Activated CD4-positive, alpha-beta T cell treated with anti-CD3 and anti-CD28 coated beads for 36 hours (primary cell): ENCODE measurements at places on chromosomes 7 and 10. TPM values are rescaled to one million over a fixed set of nuclear protein-coding genes. Genes with fewer than 3 reads are reported as not detected.
A peak's percentile ranks its signal among the peaks of the same experiment; 100 is the strongest.

The PPRC1 gene
- total RNA-seq: 61.3 TPM

The CASP7 gene
- total RNA-seq: 14.6 TPM

The ZNF239 gene
- 2.4 TPM for total RNA-seq

DNA sequence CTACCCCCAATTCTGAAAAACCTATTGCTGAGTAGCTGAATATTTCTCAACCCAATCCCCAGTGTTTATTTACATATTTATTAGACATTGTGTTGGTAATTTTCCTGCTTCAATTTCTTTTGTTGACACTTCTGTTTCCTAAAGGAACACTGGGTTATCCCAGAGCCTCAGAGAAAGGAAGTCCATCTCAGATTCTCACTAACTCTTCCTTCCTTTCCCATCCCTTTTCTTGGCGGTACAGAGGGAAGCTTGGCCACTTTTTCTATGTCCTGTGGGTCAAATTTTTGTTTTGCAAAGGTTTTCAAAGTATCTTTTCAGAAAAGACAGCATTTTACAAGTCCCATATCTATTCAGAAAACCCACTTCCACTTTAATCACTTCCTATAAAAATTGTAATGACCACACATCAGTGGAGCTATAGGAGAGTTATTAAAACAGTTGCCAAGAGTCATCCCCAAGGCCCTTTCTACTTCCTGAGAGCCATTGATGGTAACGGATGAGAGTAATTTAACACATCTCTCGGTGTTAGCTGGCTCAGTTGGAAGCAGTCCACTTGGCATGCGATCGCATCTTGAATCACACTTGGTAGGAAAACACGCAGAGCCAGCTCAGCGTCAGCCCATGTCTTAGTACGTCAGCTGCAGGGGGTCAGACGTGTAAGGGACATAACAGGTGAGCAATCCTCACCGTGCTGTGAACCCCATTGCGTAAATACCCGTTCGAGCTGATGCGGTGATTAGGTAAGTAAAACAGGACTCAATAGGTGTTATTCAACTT, 231.1 kb upstream of the ADARB2 start:
- no peak for DNase-seq
- no peaks in the 10 kb centered on the region for H3K27me3 ChIP-seq
- H3K27ac ChIP-seq: no peak overlapping the region
- no peak overlapping the region for H3K4me3 ChIP-seq
- H3K36me3 ChIP-seq: peaks cover 2% of the 10 kb centered on the region

GRCh38 chr10:559767-560047, 129.8 kb downstream of the DIP2C start:
- peaks cover 5% of the 10 kb centered on the region for H3K4me1 ChIP-seq
- no peak for DNase-seq
- H3K4me3 ChIP-seq: no peak overlapping the region
- H3K27ac ChIP-seq: no peak overlapping the region
- H3K36me3 ChIP-seq: no peaks in the 10 kb centered on the region

GRCh38 chr10:97086530-97086929, 99.2 kb downstream of the SLIT1 start:
- H3K36me3 ChIP-seq: no peaks in the 10 kb centered on the region
- no peak overlapping the region for H3K4me3 ChIP-seq
- no peak for DNase-seq

DNA sequence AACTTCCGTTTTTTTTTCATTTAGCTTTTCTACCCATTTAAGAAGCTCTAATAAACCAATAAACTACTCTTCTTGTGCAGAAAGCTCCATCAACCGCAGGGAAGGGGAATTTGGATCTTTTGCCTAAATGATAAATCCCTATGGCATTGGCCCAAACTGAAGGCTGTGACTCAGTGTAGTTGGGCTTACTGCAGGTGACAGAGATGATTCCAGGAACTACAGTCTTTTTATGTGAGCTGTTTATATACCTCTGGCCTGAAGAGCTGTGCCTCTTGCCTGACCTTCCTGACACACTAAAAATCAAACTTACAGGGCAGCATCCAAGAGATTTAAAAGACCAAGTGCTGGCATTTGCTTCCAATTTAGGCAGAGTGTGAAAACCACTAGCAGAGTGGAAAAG, 25.2 kb downstream of the ABCB1 start:
- DNase-seq: no peak
- H3K4me3 ChIP-seq: no peak overlapping the region
- peaks cover 27% of the 10 kb centered on the region for H3K4me1 ChIP-seq

GRCh38 chr10:59879363-59879913, 26.9 kb downstream of the CCDC6 start:
- DNase-seq: no peak
- H3K36me3 ChIP-seq: peaks cover 23% of the 10 kb centered on the region
- H3K27me3 ChIP-seq: no peaks in the 10 kb centered on the region
- H3K27ac ChIP-seq: peak overlapping the region; percentile 85

GRCh38 chr7:103569621-103570305, 123.8 kb upstream of the SLC26A5 start:
- peaks cover 8% of the 10 kb centered on the region for H3K27me3 ChIP-seq
- H3K27ac ChIP-seq: no peak overlapping the region
- no peak for DNase-seq
- no peaks in the 10 kb centered on the region for H3K4me1 ChIP-seq
- H3K4me3 ChIP-seq: no peak overlapping the region
- no peaks in the 10 kb centered on the region for H3K36me3 ChIP-seq
